ENCODE measurements at places on chromosomes 16 and 17. TPM values are rescaled to one million over a fixed set of nuclear protein-coding genes. Genes with fewer than 3 reads are reported as not detected.
A peak's percentile ranks its signal among the peaks of the same experiment; 100 is the strongest.

DNA sequence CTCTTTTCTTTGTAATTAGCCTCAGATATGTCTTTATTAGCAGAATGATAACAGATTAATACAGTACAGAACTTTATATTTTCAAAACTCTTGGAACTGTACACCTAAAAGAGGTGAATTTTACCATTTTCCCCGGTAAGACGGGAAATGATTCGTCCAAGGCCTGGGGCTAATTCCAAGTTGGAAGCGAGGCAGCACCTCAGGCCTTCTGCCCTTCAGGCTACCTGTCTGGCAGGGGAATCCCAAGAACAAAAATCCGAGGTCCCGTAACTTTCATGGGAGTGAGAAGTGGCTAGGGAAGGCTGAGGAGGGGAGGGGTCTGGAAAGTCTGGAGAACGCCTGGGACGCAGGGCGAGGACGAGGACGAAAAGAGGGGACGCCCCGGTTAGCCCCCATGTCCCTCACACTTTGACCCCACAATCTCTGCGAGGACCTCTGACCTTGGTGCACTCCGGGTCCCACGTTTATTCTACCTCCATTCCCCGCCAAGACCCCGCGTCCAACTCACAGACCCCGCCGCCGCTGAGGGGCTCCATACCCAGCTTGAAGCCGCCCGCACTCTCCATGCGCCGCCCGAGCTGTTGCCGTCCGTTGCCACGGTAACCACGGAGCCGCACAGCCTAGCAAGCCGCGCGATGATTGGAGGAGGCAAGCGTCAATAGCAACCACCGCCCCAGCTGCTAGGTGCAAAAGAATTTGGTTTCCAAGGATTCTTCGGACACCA, at the start of gene HYDIN:
Gene HYDIN (minus strand): TSS at position 601 of the 724 bp plus-strand sequence. CDS start 43,827 bp downstream, outside the sequence.
- H3K36me3 ChIP-seq: no peaks in the 10 kb centered on the region
- no peaks in the 10 kb centered on the region for H3K4me1 ChIP-seq
- H3K27ac ChIP-seq: no peak within 1 kb of the TSS
- H3K27me3 ChIP-seq: peaks cover 4% of the 10 kb centered on the region
- DNase-seq: peak; percentile 11

The HERPUD1 gene
- total RNA-seq: 172 TPM

The HOXB9 gene
- total RNA-seq: 0.16 TPM

- DNase-seq: no peak
- H3K4me3 ChIP-seq: no peak overlapping the region
- no peaks in the 10 kb centered on the region for H3K4me1 ChIP-seq
- peaks cover 2% of the 10 kb centered on the region for H3K27me3 ChIP-seq
- H3K27ac ChIP-seq: no peak overlapping the region
- H3K36me3 ChIP-seq: no peaks in the 10 kb centered on the region
Observed at GRCh38 chr17:27408891-27409290, 47.4 kb upstream of the KSR1 start.

The HS3ST4 gene
- not detected for total RNA-seq

- no peak overlapping the region for H3K27ac ChIP-seq
- H3K4me1 ChIP-seq: no peaks in the 10 kb centered on the region
- H3K27me3 ChIP-seq: peaks cover 3% of the 10 kb centered on the region
- no peak overlapping the region for H3K4me3 ChIP-seq
- no peaks in the 10 kb centered on the region for H3K36me3 ChIP-seq
Observed at GRCh38 chr17:63240106-63240505, 206.0 kb downstream of the CYB561 start.

GRCh38 chr17:9986754-9987382, 81.8 kb upstream of the RCVRN start:
- no peaks in the 10 kb centered on the region for H3K36me3 ChIP-seq
- no peak overlapping the region for H3K27ac ChIP-seq
- no peak overlapping the region for H3K4me3 ChIP-seq
- H3K4me1 ChIP-seq: no peaks in the 10 kb centered on the region

The DNAH9 gene
- total RNA-seq: not detected

The ANKFY1 gene
- total RNA-seq: 51.9 TPM

DNA sequence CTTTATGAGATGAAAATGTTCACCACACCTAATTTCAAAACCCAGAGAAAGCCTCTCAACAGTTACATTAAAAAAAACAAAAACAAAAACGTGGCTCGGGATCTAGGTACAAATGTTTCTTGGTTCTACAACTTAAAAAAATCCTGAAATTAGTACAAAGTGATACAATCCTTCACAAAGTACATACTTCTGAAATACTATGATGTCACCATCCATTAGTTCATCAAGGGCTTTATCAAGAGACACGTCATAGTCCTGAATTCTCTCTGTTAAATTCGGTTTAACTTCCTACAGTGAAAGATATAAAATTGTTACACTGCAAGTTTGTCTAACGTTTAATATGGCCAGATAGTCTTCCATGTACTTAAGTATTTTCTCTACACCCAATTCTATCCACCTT, 18.2 kb downstream of the LITAFD start:
- no peak for DNase-seq
- no peaks in the 10 kb centered on the region for H3K27me3 ChIP-seq
- H3K36me3 ChIP-seq: peaks cover 86% of the 10 kb centered on the region
- no peak overlapping the region for H3K4me3 ChIP-seq
- H3K4me1 ChIP-seq: no peaks in the 10 kb centered on the region

- no peaks in the 10 kb centered on the region for H3K27me3 ChIP-seq
- H3K36me3 ChIP-seq: peaks cover 9% of the 10 kb centered on the region
- no peak for DNase-seq
- peak overlapping the region; percentile 91 for H3K4me3 ChIP-seq
Observed at GRCh38 chr16:586645-587590, 2.9 kb upstream of the RAB40C start.

- peaks cover 5% of the 10 kb centered on the region for H3K36me3 ChIP-seq
- H3K27me3 ChIP-seq: peaks cover 15% of the 10 kb centered on the region
- no peak for DNase-seq
- no peak overlapping the region for H3K27ac ChIP-seq
- H3K4me1 ChIP-seq: peaks cover 9% of the 10 kb centered on the region
- no peak overlapping the region for H3K4me3 ChIP-seq
Observed at GRCh38 chr17:21046216-21046615, 3.4 kb upstream of the USP22 start.

- no peak overlapping the region for H3K27ac ChIP-seq
- H3K27me3 ChIP-seq: no peaks in the 10 kb centered on the region
- peaks cover 19% of the 10 kb centered on the region for H3K4me1 ChIP-seq
- H3K4me3 ChIP-seq: no peak overlapping the region
- peaks cover 13% of the 10 kb centered on the region for H3K36me3 ChIP-seq
Observed at GRCh38 chr17:57471868-57472368, 215.6 kb downstream of the MSI2 start.

GRCh38 chr17:77592106-77592865, 366.2 kb upstream of the TNRC6C start:
- H3K36me3 ChIP-seq: no peaks in the 10 kb centered on the region
- H3K4me3 ChIP-seq: no peak overlapping the region
- H3K27me3 ChIP-seq: peaks cover 60% of the 10 kb centered on the region
- no peak for DNase-seq
- no peak overlapping the region for H3K27ac ChIP-seq
- peaks cover 22% of the 10 kb centered on the region for H3K4me1 ChIP-seq

DNA sequence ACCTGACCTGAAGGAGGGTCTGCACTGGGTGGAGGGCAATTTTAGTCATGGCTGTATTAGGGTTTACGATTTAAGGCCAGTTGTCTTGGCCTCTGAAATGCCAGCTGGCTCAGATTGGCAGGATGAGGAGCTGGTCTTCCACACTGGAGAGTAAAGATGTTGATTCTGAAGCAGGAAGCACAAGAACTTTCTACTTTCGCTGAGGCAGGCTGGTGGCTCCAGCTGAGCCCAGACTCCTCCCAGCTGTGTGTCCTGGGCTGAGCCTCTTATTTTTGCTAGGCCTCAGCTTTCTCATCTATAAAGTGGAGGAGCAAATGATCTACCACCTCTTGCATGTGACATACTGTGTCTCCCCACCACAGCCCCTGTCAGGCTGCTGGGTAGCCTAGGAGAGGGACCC, 74.4 kb downstream of the MRM1 start:
- H3K27me3 ChIP-seq: no peaks in the 10 kb centered on the region
- H3K27ac ChIP-seq: peak overlapping the region; percentile 73
- H3K36me3 ChIP-seq: no peaks in the 10 kb centered on the region
- peak overlapping the region; percentile 32 for H3K4me3 ChIP-seq

DNA sequence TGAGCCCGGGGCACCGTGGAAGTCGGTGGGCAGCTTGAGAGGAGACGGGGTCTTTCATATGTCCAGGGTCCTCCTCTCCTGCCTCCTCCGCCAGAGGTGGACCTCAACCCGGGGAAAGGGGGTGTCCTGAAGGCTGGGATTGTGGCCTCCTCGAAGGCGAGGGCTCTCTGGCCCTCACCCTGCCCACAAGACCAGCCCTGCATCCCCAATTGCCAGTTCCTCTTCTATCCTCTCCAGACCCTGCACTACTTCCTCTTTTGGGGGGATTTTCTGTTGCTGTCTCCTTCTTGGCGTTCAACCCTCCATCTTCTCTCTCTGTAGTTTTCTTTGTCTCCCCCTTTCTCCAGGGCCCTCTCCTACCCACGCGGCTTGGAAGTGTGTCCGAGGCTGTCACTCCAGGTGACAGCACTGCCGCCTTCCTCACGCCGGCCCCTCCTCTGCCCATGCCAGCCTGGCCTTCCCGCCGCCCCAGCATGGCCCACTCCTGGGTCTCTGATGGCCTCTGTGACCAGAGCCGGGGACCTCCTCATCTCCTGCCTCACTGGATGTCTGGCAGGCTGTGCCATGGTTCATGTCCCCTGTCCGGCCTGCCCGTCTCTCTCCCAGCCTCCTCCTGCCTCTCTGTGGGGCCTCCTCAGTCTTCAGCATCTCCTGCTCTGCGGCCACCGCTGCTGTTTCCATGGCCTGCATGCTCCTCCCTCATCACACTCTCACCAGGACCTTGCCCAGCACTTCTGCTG, 2.4 kb upstream of the ITGAX start:
- no peaks in the 10 kb centered on the region for H3K27me3 ChIP-seq
- H3K4me1 ChIP-seq: peaks cover 60% of the 10 kb centered on the region
- peaks cover 3% of the 10 kb centered on the region for H3K36me3 ChIP-seq
- no peak overlapping the region for H3K4me3 ChIP-seq
- peak overlapping the region; percentile 77 for H3K27ac ChIP-seq

DNA sequence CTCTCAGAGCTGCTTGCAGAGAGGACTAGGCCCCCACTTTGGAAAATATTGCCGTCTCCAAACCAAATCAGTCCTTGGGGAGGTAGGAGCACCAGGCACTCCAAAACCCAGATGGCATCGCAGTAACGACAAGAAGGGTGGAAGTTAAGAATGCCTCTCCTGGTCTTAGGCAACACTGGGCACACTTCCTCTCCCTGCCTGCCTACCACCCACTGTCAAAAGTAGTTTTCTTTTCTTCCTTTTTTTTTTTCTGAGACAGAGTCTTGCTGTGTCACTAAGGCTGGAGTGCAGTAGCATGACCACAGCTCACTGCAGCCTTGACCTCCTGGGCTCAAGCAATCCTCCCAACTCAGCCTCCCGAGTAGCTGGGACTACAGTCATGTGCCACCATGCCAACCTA, 47.2 kb downstream of the SRL start:
- no peak overlapping the region for H3K27ac ChIP-seq
- H3K4me3 ChIP-seq: no peak overlapping the region
- H3K4me1 ChIP-seq: no peaks in the 10 kb centered on the region
- H3K36me3 ChIP-seq: no peaks in the 10 kb centered on the region
- no peak for DNase-seq

DNA sequence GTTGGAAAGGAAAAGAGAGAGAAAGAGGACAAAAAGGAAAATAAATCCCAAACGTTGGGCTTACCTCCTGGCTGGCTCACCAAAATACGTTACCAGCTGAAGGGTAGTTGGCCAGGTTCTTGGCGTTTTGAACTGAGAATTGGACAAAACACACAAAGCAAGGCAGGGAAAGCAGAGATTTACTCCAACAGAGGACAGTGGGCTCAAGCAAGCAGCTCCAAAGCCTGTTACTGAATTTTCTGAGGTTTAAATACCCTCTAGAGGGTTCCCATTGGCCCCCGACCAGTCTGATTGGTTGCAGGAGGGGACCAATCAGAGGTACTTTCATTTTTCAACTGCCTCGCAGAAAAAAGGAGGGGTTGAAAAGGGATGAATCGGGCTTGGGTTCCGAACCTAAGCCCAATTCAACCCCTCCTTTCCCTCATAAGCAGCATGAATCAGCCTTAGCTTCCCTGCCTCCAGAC, 55.6 kb upstream of the ALOX12 start:
- no peak for DNase-seq
- no peaks in the 10 kb centered on the region for H3K36me3 ChIP-seq
- peak overlapping the region; percentile 82 for H3K27ac ChIP-seq
- no peaks in the 10 kb centered on the region for H3K27me3 ChIP-seq

The ALOX15 gene
- not detected for total RNA-seq

DNA sequence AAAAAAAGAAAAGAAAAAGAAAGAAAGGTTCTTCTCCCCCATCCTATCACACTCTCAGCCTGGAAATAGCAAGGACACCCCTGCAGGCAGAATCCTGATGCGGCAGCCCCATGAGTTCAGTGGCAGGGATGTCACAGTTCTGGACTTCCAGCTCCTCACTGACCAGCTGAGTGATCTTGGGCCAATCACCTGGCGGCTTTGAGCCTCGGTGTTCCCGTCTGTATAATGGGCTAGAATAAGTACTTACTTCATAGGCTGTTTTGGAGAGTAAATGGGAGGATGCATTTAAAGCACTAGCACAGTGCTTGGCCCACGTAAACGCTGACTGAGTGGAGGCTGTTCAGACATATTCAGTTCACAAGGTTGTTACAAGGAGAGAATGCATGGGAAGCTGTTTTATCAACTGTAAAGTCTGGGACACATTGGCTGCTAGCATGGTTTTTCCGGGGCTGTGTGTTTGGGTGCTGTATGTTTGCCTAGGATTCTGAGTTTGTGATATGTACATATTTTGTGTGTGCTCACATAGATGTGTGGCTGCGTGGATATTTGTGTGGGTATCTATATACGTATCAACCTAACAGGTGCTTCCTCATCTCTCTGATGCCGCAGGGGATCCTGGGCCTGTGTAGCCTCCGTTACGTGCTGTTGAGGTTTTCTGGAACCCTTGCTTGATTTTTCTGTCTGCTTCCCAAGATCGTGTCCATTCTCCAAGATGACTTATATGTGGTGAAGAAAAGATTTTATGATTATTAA, 3.4 kb downstream of the BHLHA9 start:
- H3K4me3 ChIP-seq: no peak overlapping the region
- no peak for DNase-seq
- H3K4me1 ChIP-seq: peaks cover 9% of the 10 kb centered on the region
- peaks cover 37% of the 10 kb centered on the region for H3K27me3 ChIP-seq
- no peak overlapping the region for H3K27ac ChIP-seq

GRCh38 chr17:1108765-1109605, 70.8 kb downstream of the ABR start:
- DNase-seq: peak; percentile 71
- H3K27me3 ChIP-seq: no peaks in the 10 kb centered on the region
- H3K36me3 ChIP-seq: peaks cover 3% of the 10 kb centered on the region

The NPB gene
- total RNA-seq: 0.28 TPM

DNA sequence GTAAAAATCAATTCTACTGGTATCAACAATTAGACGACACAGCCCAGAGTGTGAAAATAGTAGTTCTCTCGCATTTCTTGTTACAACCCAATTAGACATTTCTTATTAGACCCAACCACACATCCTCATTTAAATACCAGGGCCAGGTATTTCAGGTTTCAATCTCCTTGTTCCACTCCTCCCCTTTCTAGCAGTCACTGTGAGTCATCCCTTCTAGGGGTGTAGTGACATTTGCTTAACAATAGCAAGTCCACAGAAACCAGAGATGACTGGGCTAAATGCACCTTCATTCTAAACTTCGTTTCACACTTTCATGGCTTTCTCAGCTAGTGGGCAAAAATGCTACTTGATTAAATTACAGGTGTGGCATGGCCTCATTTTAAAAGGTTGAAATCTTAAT, 116.9 kb upstream of the CACNG3 start:
- H3K27me3 ChIP-seq: no peaks in the 10 kb centered on the region
- H3K36me3 ChIP-seq: peaks cover 30% of the 10 kb centered on the region
- H3K27ac ChIP-seq: peak overlapping the region; percentile 40
- no peak for DNase-seq
